ENCODE measurements at places on chromosomes 4 and X. TPM values are rescaled to one million over a fixed set of nuclear protein-coding genes. Genes with fewer than 3 reads are reported as not detected.
A peak's percentile ranks its signal among the peaks of the same experiment; 100 is the strongest.

Gene PDZD4
- total RNA-seq: 2.6 TPM

Gene NOX1
- total RNA-seq: not detected

Gene SYAP1
- 16.0 TPM for total RNA-seq

Gene TLR10
- not detected for total RNA-seq

Gene PPEF1
- total RNA-seq: 0.30 TPM

Gene CT47B1
- total RNA-seq: not detected

DNA sequence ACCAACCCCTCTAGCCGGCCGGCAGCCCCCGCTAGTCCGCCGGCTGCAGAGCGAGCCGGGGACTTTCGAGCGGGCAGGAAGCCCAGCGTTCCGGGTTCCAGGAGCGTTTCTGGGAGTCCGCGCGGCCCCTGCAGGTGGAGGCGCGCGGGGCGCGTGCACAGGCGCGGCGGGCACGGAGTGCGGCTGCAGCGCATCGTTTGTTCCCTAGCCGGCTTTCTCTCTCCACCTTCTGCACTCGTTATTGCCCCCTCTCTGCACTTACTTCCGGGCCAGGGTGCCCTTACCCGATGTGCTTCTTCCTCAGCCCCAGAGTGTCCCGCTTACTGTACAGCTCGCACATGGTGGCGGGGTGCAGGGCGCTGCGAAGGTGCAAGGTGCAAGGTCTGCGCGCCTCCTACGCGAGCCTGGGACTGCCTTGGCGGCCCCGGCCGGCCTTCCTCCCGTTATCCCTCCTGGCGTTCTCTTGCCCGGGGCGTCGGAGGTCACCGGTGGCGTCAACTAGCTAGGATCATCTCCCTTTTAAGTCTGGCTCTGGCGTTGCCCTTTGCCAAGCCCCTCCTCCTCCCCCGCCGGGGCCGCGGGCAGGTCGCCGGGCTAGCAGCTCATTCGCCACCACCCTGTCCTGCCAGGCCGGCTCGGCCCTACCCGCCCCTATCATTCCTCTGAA, at the start of gene ETNPPL:
Gene ETNPPL, minus strand, starts transcription at position 495 of the 667 bp plus-strand sequence. Its CDS starts 155 bp downstream, at position 340.
- DNase-seq: peak; percentile 55

DNA sequence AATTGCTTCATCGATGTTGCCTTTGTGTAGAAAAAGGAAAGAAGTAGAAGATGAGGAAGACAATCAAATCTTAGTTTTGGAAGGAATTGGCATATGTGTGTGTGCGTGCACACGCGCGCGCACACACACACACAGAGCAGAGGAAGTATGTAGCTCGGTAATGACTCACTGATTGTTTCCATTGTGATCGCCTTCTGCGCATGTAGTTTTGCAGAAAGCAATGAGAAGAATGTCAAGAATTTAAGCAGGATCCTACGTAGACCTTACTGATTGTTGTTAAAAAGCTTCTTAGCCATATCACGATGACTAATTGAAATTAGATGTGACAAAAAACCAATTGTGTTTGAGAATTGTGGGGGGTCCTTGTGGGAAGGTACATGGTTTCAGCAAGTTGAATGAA, 12.8 kb upstream of the LIMCH1 start:
- no peak for DNase-seq

- DNase-seq: no peak
Measured at GRCh38 chr4:84317513-84317912, 181.6 kb downstream of the NKX6-1 start.

- no peak for DNase-seq
Measured at GRCh38 chr4:164531336-164531735, 222.6 kb upstream of the SMIM31 start.

DNA sequence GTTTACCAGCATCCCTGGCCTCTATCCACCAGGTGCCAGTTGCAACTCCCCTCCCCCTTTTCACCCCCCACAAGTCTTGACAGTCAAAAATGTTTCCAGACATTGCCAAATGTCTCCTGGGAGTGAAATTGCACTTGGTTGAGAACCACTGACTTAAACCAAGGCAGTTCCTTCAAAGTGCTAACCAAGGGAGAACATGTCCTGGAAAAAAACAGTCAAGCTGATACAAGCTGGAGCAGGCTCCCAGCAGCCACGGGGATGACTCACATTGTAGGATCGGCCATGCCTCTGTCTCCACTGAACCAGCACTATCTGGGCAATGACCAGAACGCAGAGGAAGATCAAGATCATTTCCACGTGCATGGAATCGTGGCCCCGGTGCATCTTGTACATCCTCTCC, 11.4 kb downstream of the RNF175 start:
- no peak for DNase-seq

GRCh38 chr4:131974730-131975129, 1174.4 kb upstream of the PCDH10 start:
- no peak for DNase-seq

DNA sequence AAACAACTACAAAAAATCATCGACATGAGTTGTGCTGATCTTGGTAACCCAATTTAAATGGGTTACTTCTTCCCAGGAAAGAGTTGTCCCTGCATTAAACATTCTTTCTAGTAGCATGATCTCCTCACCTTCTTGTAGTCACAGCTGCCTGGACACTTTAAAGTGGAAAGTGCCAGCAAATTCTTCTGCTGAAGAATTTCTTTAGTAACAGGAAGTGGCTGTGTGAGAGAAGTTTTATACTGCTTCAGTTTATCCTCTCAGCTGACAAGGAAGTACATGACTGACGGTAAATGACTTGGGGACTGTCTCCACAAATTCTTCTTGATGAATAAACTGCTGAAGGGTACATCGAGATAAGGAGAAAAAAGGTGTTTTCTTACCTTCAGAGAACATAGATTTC, 18.2 kb upstream of the TNIP3 start:
- DNase-seq: no peak

DNA sequence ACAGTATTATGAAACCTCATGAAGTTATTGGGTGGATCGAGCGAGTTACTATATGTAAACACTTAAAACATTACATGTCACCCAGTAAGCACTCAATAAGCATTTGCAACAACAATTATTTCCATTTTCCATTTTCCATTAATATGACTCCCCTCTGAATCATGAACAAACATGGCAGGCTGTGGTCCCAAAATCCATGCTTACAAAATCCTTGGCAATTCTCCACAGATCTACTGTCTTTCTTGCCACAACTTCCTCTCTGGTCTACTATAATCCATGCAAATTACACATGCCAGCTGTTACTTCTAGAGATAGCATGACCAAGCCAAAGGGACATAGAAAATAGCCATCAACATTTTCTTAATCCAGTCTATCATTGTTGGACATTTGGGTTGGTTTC, 22.0 kb downstream of the ASB11 start:
- DNase-seq: no peak

- peak; percentile 40 for DNase-seq
Measured at GRCh38 chrX:45850775-45851433, 650.2 kb upstream of the DIPK2B start.

- DNase-seq: no peak
Measured at GRCh38 chr4:31104043-31104442, 383.9 kb downstream of the PCDH7 start.

Measured in Right ventricle myocardium superior (tissue), 1 donor.